Astrocyte (in vitro differentiated cells and primary cell): ENCODE measurements at places on chromosomes 7 and 10. TPM values are rescaled to one million over a fixed set of nuclear protein-coding genes. Genes with fewer than 3 reads are reported as not detected.

Gene IFIT2
- total RNA-seq = 36.0 and 42.0 TPM in 2 replicates

Gene COL17A1
- total RNA-seq = 2.6 and 10.1 TPM in 2 replicates

Gene C10orf67
- total RNA-seq = 0.27 and 0.46 TPM in 2 replicates

Gene CPA5
- total RNA-seq = not detected in 2 replicates

Gene CALHM1
- total RNA-seq = not detected in 2 replicates

Gene PPP1R9A
- 5.1 and 7.5 TPM in 2 replicates for total RNA-seq

Gene C10orf71
- total RNA-seq = not detected in 2 replicates

Gene CCDC126
- 10.1 and 12.0 TPM in 2 replicates for total RNA-seq

DNA sequence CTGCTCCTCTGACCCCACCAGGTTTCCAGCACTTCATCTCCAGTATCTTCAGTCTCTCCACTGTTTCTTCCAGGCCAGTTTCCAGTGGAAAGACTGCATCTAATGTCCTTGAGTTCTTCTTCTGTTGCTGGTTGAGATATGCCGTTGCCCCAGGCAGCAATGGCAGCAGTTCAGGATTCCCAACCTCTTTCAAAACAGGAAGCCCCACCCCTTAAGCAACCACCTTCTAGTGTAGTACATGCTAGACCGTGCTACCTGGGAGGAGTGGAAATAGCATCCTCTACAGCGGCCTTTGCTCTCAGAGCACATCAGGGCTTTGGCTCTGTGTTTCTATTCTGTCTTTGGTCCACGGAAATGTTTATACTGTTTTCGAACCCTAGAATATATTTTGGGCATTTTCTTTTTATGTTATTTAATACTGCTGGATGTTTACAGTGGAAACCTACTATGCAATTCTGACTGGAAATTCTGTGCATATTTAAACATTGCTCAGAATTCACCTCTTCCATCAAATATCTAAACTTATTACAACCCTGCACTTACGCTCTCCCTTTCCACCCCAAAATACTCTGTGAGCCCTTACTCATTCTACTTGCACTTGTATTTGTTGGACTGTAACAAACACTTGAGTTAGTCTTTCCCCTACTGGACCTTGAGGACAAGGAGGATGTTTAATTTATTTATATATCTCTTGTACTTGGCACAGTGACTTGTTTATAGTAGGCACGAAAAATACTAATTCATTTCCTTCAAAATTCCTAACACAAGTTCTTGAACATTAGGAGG is 8.5 kb upstream of the BPGM start:
- DNase-seq = no peak

- no peak for DNase-seq
Observed at GRCh38 chr10:77251297-77252013, 386.2 kb downstream of the KCNMA1 start.

DNA sequence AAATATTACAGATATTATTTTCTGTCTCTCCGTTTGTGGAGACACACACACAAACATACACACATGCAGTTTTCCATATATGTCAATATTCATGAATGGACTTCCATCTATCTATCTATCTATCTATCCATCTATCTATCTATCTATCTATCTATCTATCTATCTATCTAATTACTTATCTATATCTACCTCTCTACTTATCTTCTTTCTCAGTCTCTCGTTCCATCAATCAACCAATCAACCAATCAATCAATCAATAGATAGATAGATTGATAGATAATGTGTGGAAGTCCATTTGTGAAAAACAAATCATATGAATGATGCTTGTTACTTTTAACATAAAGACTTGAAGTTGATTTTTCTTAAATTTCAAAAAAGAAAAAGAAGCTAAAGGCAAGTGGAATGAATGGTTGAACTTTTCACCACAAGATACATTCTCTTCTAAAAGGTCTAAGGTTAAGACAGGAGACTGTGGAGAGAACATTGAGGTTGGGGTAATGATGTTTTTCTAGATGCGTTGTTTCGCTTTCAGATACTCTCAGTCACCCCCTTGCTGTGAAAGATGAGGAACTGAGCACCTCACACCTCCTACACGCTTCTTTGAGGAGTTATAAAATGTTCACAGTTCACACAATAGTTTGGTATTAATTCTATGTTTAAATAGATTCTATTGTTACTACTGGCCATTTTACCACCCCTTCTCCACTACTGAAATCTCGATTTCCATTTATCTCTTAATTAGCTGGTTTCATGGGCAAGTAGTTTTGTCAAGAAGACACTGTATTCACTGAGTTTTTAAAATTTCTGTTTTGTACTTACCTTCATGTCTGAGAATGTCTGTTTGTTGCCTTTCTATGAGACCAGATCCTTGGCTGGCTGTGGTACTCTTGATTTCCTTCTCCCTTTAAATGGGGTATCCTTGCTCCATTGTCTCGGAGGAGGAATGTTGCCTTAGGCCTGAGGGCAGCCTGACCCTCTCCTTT is 114.1 kb downstream of the EMX2 start:
- DNase-seq = no peak

- peak; percentile 10 for DNase-seq
Observed at GRCh38 chr7:108805808-108806397, 236.2 kb downstream of the DNAJB9 start.

- DNase-seq = no peak
Observed at GRCh38 chr10:71694039-71694501, 25.5 kb downstream of the C10orf105 start.

GRCh38 chr7:128309124-128309523 is 34.6 kb downstream of the RBM28 start:
- no peak for DNase-seq

DNA sequence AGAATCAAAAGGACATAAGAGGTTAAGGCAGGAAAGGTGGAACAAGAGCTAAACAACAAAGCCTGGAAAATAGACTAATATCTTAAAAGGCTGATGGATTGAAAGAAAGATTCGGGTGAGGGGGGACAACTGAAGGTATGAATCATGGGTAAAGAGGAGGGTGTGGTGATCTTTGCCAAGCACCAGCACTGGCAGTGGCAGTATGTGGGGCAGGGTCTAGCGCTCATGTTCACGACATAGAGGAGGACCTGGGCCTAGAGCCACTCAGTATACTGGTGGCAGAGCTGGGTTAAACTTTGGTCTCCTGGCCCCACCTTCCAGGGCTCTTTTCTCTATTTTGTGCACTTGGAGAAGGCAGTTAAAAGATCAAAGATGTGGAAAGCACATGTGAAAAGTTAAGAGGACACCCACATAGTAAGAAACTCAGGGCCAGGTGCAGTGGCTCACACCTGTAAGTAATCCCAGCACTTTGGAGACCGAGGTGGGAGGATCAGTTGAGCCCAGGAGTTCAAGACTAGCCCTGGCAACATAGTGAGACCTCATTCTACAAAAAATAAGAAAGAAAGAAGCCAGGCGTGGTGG is 40.5 kb upstream of the MMD2 start:
- DNase-seq = no peak

GRCh38 chr7:14739168-14739840 is 163.2 kb downstream of the DGKB start:
- DNase-seq = no peak

GRCh38 chr7:89042940-89043339 is 247.4 kb upstream of the TEX47 start:
- no peak for DNase-seq

DNA sequence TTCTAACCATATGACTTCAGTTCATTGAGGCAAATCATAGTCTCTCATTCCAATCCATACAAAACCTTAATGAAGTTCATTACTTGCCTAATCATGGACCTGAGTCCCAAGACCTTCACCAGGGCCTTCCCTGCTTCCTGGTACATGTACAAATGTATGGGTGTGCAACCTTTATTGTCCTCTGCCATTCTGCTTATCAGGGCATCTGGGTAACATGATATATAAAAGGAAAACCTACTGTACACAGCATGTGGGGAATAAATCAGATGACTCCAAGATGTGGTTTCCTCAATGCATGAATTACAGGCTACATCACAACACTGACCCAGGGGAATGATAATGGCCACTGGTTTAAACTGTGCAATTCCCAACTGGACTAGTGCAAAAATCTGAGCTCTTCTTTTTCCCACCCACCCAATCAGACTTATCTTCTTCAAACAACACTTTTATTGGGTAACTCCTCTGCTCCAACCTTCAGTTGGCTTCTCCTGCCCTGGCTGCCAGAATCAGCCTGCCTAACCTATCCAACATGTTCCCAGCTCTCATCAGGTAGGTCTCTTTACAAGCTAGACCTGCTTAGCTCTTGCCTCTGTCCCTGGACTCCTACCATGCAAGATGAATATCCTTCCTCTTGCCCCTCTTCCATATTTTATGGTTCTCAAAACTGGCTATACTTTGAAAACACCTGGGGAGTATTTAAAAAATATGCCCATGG is 11.4 kb downstream of the GOT1 start:
- DNase-seq = no peak

GRCh38 chr7:47284691-47285635 is 296.9 kb downstream of the TNS3 start:
- no peak for DNase-seq

- peak; percentile 14 for DNase-seq
Observed at GRCh38 chr7:98133181-98133580, 26.5 kb downstream of the LMTK2 start.

DNA sequence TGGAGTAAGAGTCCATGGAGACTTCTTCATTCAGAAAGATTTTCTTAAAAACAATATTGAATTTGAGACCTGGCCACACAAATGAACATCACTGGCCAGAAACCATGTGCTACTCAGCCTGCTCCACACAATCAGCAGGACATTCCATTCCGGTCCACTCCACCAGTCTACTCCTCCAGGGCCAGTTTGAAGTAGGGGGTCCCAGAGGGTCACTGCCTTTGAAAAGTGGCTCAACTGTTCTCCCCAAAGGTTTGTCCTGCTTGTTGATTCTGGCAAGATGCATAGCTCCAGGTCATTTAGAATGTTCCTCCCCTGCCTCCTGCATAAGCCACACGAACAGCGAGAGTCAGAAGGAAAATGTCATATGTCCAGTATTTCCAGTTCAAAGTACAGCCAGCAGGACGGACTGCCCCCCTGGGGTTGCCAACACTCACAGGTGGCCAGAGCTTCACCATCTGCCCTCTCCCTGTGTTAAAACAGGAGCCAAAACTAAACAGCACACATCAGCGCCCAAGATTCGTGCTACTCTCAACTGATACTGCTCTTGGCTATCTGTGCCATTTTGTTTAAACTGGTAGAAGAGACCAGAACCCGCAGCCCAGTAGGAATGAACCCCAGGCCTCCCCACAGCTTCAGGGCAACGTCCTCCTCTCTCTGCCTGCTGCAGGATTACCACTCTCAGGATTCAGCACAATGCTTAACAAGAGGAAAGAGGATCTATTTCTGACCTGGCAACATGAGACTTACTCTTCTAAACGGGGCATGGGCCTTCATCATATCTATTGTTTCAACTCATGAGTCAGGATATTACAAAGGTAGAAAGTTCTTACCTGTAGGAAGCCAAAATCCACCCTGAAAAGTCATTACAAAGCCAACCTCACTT is 11.3 kb downstream of the GRB10 start:
- no peak for DNase-seq

DNA sequence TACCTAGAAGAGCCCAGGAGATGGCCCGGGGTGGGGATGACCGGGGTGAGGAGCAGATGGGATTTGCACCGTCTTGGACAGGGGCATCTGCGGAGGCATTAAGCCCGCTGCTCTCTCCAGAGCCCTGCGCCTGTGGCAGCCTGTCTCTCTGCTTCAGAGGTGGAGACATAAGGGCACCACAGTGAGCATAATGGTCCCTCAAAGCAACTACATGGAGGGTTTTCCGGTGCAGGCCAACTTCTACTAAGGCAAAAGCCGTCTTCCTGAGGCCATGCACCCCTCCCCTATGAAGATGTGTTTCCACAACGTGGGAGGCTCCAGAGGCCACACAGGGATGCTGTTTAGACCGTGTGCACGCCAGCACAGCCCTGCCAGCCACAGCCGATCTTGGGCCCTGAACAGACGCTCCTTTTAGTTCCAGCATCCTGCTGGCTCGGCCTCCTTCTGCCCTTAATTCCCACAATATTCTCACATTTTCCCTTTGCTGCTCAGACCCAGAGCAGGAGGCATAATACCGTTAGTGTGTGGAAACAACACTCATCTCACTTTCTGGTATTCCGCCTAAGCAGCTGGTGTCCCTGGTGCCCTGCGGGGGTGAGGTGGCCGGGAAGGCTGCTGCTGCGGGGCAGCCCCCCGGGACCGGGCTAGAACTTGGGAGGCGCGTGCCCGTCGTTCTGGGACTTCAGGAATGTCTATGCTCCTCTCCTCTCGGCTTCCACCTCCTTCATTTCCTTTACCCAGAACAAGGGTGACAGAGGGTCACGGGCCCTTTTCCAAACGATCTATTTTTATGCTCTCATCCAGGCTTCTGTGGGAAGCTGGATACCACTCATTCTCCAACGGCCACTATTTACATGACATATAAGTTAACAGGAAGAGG is 266.9 kb downstream of the TNS3 start:
- peak; percentile 89 for DNase-seq

DNA sequence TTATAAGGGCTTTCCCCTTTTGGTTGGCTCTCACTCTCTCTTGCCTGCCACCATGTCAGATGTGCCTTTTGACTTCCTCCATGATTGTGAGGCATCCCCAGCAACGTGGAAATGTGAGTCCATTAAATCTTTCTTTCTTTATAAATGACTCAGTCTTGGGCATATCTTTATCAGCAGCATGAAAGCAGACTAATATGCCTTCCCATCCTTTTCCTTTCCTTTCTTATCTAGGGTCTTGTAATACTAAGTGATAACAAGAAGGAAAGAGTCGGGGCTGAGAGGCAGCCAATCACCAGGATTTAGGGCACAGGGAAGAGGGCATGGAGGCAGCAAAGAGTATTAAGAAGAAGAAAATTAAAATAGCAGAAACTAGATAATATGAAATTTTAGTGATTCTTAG is 62.0 kb upstream of the JCAD start:
- DNase-seq = no peak

GRCh38 chr10:13222151-13222550 is 12.0 kb downstream of the UCMA start:
- no peak for DNase-seq

- no peak for DNase-seq
Observed at GRCh38 chr7:154676422-154677073, 326.4 kb downstream of the PAXIP1 start.

- peak; percentile 58 for DNase-seq
Observed at GRCh38 chr7:44884621-44885393, 523 bp downstream of the PURB start.

GRCh38 chr10:99233689-99234037 is 2.0 kb downstream of the HPSE2 start:
- DNase-seq = no peak

DNA sequence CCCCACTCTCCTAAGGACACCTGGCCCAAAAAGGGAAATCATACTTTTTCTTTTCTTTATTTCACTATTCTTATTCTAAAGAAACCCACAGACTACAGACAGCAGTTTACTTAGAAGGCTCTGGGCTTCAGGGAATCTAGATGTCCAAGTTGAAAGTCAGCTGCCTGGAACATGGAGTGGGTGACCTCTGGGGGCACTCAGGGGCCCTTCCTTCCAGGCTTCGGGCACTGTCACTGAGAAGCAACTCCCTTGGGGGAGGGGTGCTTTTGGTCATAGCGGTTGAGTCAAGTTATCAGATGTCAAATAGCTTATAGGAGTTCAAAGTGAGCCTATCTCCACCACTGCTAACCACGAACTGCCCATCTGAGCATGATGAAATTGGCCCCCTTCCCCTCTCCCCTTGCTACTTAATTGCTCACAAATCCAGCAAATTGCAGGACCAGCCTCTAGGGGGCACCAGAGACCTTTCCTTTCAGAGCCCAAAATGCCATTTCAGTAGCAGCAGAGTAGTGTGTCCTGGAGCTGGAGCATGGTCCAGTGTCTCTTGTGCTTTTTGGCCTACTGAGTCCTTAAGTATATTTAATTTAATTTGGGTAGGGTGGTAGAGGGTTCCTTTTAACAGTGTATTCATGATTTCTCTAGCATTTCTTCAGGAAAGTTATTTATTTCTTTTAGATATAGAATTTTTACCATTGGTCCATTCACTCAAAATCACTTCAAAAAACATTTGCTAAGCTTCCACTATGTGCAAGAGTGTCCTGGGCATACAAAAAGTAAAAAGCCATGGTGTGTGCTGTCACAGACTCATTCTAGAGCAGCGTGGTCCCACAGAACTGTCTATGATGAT is 463.8 kb downstream of the KCNMA1 start:
- DNase-seq = peak; percentile 43
